ENCODE measurements at places on chromosomes 6 and 20.

- DNase-seq: no peak
Observed at GRCh38 chr6:87815449-87815848, 113.4 kb upstream of the AKIRIN2 start.

DNA sequence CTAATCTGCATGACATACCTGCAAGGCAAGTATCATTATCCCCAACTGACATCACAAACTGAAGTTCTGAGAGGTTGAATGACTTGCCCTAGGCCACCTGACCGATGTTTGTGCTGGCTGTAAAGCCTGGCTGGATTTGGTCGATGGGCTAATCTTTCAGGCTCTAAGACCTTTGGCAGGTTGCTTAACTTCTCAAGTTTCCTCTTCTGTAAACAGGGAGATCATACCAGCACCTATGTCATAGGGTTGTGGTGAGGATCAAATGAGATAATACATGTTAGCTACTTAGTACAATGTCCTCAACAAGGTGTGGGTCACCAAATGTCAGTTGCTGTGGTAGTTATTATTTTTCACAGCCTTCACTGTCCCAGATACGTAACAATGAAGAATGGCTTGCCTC lies 14.2 kb downstream of the ANKRD66 start:
- DNase-seq: no peak

DNA sequence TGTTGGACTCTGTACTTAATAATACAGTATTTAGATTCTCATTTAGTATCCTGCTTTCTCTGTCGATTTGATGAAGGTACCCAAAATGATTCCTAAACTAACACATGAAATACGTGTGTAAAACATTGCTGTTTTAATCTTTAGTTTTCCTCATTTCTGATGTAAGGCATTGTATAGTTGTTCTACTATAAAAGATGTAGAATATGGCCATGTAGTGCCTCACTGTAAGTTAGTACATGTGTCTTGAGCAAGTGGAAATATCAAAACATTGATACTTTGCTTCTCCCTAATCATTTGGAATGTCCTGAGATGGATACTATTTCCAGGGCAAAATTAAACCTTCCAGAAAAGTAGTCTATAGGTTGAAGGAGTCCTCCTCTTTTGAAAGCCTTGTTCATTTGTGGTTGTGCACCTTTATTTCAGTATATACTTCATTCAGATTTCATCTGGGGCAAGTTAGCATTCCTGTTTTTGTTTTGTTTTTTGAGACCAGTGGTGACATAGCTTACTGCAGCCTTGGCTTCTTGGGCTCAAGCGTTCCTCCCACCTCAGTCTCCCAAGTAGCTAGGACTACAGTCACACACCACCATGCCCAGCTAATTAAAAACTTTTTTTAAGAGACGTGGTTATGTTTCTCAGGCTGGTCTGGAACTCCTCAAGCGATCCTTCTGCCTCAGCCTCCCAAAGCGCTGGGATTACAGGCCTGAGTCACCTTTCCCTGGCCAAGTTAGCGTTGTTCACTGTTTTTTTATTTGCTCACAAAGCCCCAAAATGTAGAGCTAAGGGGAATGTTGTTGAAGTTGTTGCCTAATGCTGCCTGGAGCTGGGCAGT lies 11.6 kb downstream of the SRSF3 start:
- no peak for DNase-seq

GRCh38 chr20:41654292-41654691 lies 36.1 kb upstream of the CHD6 start:
- no peak for DNase-seq

DNA sequence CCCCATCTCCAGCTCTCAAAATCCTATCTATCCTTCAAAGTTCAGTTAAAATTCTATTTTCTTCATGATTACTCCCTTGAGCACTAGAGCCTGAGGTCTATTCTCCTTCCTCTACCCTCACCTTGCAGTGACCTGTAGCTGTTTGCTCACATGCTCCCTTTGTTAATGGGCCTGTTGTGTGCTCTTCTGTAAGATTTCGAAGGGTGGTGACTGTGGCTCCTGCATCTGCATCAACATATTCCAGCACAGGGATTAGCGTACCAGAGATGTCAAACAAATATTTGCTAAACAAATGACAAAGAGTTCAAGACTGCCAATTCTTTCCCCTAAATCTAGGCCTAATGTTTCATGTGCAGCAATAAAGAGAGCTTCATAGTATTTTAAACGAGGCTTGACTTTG lies 69.5 kb downstream of the ELOVL5 start:
- DNase-seq: no peak

- DNase-seq: no peak
Observed at GRCh38 chr6:163387317-163387716, 27.2 kb upstream of the QKI start.

GRCh38 chr6:46628976-46629375 lies 23.6 kb downstream of the CYP39A1 start:
- no peak for DNase-seq

GRCh38 chr6:51028276-51028675 lies 209.6 kb downstream of the TFAP2B start:
- no peak for DNase-seq

GRCh38 chr6:168182366-168182765 lies 103.4 kb upstream of the FRMD1 start:
- DNase-seq: no peak

DNA sequence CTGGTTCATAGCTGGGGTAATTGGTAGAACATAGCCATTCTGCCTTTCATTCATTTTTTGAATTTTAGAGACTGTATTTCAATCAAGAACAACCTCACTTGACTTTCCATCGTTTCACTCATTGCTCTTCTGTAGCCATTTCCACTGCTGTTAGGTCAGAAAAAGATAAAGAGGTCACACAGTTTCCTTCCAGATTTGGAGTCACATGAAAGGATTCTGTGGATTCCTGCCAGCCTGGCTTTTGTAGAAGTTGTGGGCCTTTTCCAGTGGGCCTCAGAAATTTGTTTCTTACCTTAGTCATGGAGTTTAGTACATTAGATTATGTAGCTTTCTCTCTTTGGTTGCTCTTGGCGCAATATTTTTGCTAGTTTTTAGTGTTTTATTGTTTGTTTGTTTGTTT lies 157.8 kb downstream of the SASH1 start:
- DNase-seq: no peak

GRCh38 chr6:134253681-134254080 lies 64.2 kb downstream of the SGK1 start:
- no peak for DNase-seq

- no peak for DNase-seq
Observed at GRCh38 chr6:2346078-2346477, 100.7 kb upstream of the GMDS start.

DNA sequence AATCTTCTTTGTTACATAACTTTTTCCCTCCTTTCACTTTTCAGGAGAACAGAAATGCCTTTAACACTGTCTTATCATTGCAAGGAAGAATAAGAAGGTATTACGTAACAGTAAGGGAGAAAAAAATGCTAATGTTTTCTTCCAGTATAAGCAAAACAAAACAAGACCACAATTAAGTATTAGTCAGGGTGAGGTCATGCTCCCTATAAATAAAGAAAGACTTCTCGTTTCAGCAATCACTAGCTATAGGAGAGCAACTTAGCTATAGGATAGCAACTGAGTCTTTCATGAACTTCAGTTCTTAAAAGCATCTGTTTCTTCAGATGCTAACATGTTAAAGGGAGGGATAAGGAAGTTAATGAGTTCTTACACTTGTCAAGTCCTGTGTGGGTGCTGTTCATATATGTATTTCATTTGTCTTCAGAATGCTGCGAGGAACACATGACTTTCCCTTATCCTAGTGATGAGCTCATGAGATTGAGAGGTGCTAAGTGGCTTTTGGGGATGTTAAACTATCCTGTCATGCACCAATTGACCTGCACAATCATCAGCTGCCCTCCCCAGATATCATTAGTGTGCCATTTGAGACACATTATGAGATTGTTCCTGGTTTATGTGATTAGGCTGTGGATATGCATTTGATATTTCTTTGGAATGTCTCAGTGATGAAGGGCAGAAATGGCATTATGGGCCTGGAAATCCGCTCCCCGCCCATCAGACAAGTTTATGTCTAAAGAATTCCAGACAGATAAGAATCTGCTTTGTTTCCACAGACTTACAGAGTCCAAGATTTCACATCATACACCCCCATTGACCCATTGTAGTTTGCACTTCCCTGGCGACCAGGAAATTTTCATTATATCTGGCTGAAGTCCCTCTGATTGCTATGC lies 37.5 kb downstream of the LAMA4 start:
- DNase-seq: no peak

- no peak for DNase-seq
Observed at GRCh38 chr6:151502499-151502898, 8.7 kb downstream of the CCDC170 start.

DNA sequence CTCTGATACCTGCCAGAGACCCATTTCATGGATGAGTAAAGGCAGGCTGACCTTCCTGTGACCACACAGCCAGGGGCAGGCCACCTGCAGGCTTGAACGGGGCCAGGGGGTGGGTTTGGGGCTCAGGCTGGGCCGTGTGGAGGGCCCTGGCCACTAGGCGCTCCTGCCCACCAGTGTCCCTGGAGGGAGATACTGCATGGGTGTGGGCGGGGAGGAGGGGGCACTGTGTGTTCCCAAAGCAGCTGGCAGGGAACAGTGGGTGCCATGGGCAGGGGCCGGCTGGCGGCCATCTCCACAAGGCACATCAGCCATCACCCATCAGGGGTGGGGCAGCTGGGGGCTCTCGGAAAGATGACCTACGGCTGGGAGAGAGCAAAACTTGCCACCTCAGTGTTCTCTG lies 15.4 kb downstream of the SRC start:
- no peak for DNase-seq

GRCh38 chr6:52504782-52505136 lies 72.1 kb downstream of the TRAM2 start:
- no peak for DNase-seq

DNA sequence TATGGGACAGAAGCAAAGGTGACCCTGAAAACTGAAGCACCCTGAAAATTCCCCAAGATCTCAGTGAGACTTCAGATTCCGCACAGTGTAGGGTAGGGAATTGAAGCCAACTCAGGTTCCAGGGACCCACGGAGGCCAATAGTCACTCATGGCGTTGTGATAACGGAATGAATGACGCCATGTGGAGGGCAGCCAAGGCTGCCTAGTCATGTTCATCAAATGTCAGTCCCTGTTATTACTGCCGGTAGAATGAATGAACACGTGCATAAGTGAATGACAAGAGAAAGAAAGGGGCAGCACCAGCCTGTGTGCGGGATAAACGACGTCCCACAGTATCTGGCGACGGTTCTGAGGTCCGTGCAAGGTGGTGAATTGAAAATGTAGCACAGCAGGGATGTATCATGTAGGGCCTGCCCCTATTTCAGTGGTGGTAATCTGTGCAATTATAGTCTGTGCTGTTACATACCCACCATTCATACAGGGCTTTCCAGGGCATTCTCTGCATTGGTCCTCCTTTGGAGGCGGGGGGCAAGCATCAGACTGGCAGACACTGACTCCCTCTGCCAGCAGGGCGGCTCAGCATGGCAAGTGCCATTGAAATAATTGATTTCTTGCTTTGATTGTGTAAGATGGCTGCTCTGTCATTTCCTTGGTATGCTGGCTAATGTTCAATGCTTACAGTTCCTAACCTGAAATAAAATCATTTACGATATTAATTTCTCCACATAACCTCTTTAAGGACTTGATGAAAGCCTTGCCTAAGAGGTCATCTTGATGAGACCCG lies 386.9 kb downstream of the CDH4 start:
- DNase-seq: no peak

DNA sequence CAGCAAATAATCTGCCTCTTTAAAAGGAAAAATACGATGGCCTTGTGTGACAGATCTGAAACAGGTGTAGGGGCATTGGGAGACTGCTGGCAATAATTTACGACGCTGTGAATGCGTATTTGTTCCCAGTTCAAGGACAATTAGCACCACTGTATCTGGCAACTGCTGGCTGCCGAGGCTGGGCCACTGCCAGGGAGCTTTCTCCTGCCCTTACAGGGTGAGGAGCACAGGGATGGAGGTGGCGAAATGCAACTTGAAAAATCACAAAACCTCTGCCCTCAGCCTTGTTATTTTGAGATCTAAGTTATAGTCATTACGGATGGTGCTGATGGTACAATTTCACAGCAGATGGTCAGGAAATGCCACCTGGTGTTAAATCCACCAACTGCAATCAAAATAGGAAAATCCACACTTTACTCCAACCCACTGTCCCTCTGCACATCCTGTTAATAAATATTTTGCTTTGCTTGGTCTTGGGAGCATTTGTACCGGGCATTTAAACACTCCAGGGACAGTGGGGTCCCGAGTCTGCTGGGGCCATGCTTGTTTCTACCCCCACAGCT lies 6.4 kb downstream of the MYLK4 start:
- DNase-seq: no peak

DNA sequence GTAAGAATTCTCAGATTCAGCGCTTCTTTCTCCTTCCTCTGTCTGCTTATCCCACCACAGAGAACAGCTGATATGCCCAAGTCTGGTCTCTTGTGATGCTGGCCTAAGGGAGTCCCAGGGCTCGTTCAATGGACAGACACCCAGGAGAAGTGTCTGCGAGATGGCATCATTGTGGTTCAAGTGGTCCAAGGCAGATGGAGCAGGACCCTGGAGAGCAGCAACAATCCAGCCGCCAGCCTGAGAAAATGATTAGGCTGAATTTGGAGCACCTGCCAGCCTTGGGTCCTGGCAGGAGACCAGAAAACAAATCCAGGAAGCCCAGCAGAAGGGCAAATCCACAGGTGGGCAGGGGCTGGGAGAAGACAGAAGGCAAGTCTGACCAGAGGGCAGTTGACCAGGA lies 145.8 kb downstream of the PTPRT start:
- no peak for DNase-seq

GRCh38 chr20:719816-720215 lies 44.2 kb upstream of the SCRT2 start:
- no peak for DNase-seq

DNA sequence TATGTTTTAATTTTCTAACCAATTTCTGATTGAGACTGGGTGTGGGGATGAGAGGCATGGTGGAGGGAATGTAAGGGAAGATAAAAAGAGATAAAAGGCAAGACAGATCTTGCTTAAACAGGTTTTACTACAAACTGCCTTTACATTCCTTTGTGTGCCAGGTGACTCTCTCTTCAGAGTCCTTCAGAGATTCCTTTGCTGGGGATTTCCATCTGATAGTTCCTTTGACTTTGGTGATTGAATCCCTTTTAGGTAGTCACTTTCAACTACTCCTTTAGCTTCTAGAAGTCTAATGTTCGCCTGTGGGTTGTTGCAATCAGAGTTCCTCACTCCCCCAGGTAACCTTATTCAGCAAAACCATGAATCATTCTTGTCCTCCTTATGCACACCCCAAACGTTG lies 283.3 kb upstream of the MANEA start:
- no peak for DNase-seq

DNA sequence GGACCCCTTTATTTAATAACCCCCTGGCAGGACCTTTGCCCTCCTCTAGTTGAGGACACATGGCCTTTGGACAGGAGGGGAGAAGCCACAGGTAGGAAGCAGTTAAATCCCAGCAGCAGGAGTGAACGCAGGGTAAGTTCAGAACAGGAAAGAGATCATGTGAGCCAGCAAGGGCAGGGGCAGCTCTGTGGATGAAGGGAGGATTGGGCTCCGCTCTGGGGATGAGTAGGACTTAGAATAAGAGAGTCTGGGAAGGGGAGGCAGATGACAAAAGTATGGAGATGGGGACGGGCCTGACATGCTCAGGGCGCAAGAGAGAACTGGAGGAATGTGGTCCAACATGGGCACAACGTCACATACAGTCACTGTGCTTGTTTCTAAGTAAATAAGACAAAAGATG lies 89.0 kb downstream of the NDUFAF5 start:
- DNase-seq: no peak
